ENCODE measurements at places on chromosomes 4 and X. TPM values are rescaled to one million over a fixed set of nuclear protein-coding genes. Genes with fewer than 3 reads are reported as not detected.

GRCh38 chr4:2940267-2941137 is 22.7 kb downstream of the NOP14 start:
- DNase-seq: no peak

DNA sequence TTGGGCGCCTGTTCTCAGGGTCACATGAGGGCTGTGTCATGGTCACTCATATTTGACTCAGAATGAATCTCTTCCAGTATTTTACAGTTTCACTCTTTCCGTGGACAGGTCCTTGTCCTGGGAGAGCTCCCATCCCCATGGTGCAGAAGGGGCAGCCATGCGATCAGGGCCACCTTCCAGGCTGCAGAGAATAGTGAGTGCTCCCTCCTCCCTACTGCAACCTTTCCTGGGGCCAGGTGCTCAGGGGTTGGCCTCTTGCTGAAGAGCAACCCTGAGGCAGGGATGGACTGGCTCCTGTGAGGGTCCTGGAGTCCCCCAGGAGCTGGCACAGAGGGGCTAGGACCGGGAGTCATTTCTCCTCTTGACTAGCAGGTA is 108.4 kb downstream of the ABLIM2 start:
- DNase-seq: no peak

- DNase-seq: no peak
Observed at GRCh38 chrX:123871309-123871708, 11.5 kb downstream of the XIAP start.

- DNase-seq: no peak
Observed at GRCh38 chr4:141810712-141811375, 174.5 kb downstream of the IL15 start.

DNA sequence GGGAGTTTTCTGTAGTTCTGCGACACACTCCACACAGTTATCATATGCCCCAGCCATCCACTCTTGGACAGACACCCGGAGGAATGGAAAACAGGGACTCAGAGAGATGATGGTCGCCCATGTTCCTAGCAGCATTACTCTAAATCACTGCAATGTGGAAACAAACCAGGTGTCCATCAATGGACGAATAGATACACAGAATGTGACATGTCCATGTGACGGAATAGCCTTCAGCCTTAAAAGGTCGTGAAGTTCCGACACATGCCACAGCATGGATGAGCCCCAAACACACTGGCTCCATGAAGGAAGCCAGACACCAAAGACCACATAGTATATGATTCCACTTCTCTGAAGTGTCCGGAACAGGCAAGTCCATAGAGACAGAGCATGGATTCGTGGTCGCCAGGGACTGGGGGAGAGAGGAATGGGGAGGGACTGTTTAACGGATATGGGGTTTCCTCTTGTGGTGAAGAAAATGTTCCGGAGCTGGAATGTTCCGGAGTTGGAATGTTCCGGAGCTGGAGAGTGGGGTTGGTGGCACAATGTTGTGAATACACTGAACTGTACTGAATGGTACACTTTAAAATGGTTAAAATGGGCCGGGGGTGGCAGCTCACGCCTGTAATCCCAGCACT is 28.7 kb upstream of the AFAP1 start:
- no peak for DNase-seq

DNA sequence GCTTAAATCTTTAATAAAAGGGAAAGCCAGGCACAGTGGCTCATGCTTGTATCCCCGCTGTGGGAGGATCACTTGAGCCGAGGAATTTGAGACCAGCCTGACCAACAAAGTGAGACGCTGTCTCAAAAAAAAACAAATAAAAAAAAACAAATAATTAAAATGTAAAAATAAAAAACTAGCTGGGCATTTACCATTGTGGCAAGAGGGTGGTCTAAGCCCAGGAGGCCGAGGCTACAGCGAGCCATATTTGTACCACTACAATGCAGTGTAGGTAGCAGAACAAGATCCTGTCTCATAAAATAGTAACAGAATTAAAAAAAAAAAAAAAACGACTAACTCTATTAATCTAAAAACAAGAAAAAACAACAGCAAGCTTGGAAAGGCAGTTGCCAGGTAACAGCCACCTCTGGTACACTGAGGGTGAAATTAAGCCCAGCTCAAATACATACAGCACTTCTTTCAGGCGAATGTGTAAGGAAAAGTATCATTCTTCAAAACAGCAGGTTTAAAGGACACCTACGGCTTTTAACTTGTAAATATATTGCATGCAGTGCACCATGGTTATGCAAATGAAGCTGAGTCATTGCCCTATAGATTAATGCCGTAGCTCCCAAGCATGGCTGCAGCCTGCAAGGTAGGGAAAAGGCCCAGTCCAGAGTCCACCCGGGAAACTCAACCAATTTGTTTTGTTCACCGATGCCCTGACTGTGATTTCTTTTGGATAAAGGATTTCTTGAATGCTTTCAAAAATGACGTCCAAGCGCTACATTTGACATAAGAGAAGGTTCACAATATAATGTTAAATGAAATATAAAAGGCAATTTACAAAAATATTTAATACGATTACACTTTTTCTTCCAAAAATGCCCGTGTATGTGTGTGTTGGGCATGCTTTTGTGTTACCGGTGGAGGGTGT is 14.5 kb upstream of the TXLNG start:
- DNase-seq: no peak

The PRSS12 gene
- total RNA-seq: not detected

DNA sequence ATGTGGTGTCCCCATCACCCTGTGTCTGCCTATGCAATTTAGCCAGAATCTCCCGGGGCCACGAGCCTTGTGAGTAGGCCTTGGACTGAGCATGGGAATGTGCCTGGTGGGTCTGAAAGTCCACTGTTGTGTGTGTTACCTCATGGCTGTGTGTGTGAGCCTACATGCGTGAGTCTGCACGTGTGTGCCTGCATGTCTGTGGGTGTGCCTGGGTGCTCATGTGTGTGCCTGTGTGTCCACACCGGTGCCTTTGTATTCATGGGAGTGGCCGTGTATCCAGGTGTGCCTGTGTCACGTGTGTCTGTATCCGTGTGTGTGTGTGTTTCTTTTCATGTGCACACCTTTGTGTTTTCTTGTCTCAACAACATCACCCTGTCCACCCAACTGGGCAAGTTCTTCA is 14.2 kb downstream of the ATP5ME start:
- no peak for DNase-seq

The ARL9 gene
- not detected for total RNA-seq

DNA sequence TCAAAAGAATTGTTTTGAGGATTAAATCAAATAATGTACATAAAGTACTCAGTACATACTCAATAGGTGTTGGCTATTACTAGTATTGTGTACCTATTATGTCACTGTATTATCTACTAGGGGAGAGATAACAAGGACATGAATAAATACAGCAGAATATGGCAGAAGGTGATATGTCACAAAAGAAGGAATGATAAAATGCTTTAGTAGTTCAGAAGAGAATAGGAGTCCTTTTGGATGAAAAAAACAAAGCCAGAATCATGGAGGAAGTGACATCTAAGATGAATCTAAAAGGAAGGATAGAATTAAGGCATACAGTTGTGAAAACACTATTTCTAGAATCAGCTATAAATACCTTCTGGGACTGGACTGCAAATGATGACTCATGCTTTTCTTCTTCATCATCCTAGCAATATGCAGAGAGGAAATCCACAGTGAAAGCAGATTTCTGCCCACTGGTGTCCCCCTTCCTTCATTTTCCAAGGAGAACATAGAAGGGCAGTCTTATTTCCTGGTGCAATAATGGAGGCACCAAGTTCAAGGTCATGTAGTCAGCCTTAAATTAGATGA is 98.7 kb downstream of the GLUD2 start:
- DNase-seq: no peak

GRCh38 chr4:132240081-132240480 is 909.0 kb upstream of the PCDH10 start:
- DNase-seq: no peak

The CXCL5 gene
- total RNA-seq: 0.25 TPM

DNA sequence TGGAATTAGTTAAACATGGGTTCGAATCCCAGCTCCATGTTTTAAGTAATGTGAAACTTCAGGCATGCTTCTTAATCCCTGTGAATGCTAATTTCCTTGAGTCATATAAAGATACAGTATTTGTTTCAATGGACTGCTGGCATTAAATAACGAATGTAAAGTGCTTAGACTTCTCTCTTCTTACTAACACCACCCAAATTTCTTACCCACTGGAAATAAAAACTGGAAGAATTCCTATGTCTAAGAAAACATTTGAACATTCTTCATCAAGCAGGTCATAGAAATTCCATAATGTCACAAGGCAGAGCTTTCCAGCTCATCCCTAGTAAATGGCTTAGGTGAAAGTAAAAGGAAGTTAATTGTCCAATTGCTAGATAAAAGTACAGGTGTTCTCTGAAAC is 172.5 kb downstream of the ANK2 start:
- DNase-seq: no peak

The NPY2R gene
- not detected for total RNA-seq

GRCh38 chr4:78432896-78433295 is 118.7 kb upstream of the ANXA3 start:
- DNase-seq: no peak

The IRF2 gene
- 37.2 TPM for total RNA-seq

DNA sequence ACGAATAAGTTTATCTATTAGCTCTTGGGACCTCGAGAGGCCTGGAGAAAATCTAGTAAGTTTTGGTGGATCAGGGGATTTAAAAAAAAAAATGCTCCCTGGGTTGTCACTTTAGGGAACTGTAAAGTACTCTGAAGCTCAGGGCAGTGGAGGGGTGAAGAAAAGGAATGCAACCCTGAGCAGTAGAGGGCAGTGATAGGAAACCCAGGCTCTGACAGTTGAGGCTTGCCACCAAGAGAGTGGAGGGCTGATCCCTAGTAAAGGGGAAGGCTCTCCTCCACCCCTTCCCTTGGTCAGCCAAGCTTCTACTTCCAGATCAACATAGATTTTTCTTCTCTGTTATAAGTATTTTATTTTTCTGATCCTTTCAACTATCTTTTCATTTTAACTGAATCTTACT is 73.1 kb downstream of the FBXO8 start:
- DNase-seq: no peak

GRCh38 chr4:117328333-117328732 is 243.0 kb upstream of the TRAM1L1 start:
- no peak for DNase-seq

Data from T-helper 17 cell (primary cell).